Cardiac fibroblast (primary cell): ENCODE measurements at places on chromosomes 11 and 22.

GRCh38 chr22:37824674-37825641 is 1.8 kb downstream of the GALR3 start:
- no peak for DNase-seq

GRCh38 chr11:5243816-5244180 is 5.9 kb downstream of the HBG1 start:
- no peak for DNase-seq

DNA sequence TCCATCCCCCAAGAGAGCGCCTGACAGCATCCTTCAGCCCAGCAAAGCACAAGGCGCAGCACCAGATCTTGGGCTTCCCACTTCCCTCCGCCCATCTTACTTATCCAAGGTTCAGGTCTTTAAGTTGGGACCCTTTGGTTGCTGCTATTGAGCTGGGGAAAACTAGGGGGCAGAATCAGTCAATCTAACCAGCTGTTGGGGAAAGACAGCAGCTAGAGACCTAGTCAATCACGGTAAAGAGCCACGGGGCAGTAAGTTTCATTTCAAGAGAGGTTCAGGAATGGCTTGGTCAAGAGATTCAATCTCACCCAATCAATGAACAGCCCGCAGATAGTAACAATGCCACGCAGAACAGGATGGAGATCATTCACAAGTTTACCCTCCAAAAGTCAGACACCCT is 1.7 kb downstream of the ABTB2 start:
- no peak for DNase-seq

DNA sequence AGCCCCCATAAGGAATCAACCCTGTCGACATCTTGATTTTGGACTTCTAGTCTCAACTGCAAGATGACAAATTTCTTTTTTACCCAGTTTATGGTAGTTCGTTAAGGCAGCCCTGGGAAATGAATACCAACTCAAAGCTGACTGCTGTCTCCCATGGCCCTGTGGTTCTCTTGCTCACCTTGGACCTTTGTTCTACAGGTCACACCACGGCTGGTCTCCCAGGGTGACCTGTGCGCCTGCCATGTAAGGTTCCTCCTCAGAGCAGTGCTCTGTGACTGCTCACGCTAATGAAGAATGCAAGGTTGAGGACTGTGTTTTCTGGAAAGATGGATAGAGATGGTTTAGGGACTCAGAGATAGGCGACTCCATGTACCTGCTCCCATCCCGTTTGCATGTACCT is 68.2 kb downstream of the ZNRF3 start:
- no peak for DNase-seq

DNA sequence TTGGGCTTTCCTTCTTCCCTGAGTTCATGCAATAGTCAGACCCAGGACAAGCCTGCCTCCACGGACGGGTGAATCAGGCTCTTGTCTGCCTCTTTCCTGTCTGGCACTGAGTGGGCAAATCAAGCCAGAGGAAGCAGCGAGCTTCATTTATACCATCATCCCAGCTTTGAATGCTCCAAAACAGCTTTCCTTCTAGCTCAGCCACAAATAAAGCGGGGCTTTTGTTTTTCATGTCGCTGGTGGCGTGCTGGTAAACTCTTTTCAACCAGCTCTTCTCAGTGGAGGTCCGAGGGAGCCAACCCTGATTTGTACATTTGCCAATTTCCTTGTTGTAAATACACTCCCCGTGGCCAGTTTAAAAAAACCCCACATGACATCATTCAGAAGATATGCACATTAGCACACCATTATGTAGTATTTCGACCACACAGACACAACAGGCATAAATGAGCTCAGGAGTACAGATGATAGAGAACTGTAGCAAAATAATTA is 8.6 kb downstream of the C11orf91 start:
- DNase-seq = peak; percentile 99

GRCh38 chr22:50080077-50080465 is 5.2 kb downstream of the MLC1 start:
- no peak for DNase-seq

GRCh38 chr11:36130401-36130800 is 158.8 kb downstream of the COMMD9 start:
- DNase-seq = no peak

DNA sequence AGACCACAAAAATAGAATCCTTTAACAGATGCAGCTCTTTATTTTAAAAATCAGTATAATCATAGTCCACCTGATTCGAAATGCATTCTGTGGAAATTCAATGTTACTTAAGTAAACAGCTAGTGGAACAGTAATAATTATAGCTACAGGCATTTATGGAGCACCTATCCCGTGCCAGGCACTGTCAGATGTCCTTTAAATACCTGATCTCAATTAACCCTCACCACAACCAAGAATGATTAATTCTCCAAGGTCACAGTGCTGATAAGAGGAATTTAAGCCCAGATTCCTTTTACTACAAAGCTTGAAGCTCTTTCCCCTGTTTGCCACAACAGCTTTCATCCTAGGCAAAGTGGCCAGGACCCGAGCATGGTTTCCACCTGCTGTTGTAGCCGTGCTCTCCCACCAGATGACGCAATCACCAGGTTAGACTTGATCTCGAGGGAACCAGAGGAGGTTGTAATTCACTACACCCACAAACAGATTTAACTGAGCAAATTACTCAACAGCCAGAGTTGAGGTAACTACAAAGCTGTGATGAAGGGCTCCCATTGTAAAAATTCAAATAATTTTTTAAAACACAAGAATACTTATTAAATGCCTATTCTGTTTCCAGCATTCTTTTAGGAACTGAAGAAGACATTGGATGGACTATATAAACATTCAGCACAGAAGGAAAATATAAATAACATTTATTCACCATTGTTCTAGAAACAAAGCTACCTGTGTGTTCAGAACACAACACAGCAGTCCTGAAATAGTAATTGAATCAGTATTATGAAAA is 10.3 kb downstream of the PRDM10 start:
- peak; percentile 28 for DNase-seq

GRCh38 chr11:13114566-13115379 is 105.7 kb downstream of the RASSF10 start:
- no peak for DNase-seq

- DNase-seq = peak; percentile 15
These were observed 27.9 kb downstream of the YPEL1 start for GRCh38 chr22:21707677-21708076.
